ENCODE measurements at places on chromosomes 3 and 15.

DNA sequence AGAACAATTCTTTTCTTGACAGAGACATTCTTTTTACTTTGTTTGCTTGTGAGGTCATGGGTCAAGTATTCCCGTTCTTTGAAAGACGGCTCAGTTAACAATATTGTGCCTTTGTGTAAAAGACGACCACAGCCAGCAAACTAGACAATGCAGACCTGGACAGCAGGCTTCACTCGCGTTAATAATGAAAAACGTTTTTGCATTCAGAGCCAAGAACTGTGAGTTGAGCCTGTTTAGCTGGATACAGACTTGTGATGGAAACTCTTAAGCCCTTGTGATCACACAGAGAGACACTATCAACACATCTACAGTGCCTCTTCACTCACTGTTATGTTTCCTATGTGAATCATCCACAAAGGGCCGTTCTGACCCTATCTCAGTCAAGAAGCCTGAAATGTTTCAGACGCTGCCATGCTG is 37.3 kb upstream of the CMTM7 start:
- DNase-seq, result no peak

DNA sequence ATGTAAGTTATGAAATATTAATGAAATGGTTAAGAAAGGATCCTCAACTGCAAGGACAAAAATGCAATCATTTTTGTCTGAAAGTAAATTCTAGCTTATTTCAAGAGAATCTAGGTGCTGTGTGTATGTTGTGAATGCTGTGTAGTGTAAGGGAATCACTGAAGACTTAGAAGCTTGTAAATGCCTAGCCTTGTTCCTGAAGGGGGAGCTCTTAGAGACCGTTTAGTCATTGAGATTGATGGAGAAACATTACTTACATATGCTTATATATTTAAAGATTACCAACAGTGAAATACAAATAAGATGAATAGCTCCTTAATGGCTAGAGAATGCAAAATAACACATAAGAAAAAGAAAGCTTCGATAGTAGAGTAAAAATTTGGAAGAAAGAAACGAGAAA is 67.9 kb downstream of the CNTN4 start:
- no peak for DNase-seq

DNA sequence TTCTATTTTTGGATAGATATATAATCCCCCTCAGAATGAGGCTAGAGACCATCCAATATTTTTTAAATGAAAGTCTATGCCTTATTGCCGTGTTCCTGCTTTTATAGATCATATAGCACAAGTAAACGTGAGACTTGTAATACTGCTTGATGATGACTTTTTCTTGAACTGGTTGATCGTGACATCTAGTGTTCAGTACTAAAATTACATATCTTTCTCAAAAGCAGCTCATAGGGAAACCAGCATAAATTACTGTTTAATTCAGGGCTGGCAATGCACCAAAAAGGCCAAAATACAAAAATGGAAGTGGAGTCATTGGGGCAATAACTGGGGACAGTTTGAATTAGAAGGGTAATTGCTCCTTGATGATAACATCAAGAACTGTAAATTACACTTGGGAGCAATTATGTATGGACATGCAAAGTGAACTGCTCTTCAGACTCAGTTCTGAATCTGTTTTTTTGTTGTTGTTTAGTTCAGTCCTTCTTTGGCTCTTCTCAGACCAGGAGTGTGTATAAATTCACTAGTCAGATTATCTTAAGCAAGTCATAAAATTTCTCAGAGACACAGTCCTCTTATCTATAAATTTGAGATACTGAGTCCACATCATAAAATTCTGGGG is 325.3 kb downstream of the THSD4 start:
- no peak for DNase-seq

- DNase-seq, result no peak
Observed at GRCh38 chr3:123653221-123653682, 68.4 kb upstream of the HACD2 start.

GRCh38 chr3:43707998-43708397 is 17.3 kb downstream of the ABHD5 start:
- DNase-seq, result no peak

DNA sequence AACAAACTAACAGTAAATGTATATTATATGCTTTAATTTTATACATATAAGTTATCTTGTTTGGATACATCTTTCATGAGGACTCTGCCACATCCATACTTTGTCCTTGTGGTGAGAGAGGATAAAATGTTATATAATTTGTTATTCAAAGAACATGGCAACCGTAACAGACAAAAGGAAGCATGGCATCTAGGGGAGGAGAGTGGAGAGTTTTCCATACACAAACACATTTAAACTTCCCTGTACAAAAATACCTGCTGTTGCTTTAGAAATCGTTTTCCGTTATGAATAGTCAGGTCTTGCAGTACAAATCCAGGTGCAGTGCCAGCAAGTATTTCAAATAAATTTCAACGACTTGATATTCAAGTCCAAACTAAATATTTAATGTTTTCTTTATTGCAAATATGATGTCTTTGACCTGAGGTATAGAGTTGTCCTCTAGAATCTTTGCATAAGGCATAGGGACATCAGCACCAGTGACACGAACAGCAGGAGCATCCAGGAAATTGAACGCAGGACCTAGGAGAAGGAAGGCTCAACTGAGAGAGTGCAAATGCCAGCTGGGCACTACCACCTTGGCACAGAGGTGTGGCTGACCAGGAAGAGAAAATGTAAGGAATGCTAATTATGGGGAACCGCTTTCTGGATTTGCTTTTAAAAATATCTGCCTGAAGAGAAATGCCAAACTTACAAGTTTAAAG is 5.8 kb downstream of the PDHB start:
- no peak for DNase-seq

- DNase-seq, result no peak
Observed at GRCh38 chr3:42511201-42511600, 8.8 kb downstream of the VIPR1 start.

DNA sequence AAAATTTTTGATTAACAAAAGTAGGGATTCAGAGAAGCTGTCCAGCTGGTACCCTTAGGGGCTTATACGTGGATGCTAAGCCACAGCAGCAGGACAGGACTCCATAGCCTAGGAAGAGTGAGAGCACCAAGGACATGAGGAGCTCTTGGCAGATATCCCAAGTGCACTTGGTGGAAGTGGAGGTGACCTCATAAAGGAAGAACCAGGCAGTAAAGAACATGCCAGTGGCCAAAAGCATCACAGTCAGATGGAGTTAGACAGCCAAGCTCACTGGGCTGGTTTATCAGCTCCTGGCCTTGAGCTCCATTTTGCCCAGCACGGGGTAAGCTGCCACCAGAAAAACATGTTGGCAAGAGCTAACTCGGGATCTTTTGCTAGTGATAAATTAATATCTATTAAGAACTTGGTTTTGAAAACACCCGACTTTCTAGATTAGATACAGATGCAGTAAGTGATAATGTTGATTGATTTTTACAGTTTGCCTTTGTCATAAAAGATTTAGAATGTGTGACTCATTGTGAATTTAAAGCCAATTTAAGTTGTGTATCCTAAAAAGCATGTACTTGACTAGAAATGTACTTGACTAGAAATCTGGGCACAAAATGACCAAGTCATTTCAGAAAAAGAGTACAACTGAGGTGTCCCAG is 108.0 kb downstream of the CMSS1 start:
- DNase-seq, result no peak

- DNase-seq, result no peak
Observed at GRCh38 chr3:186985661-186986364, 55.5 kb downstream of the ST6GAL1 start.

GRCh38 chr3:17625133-17625532 is 117.3 kb downstream of the TBC1D5 start:
- no peak for DNase-seq

GRCh38 chr3:112649478-112649735 is 8.5 kb upstream of the CCDC80 start:
- no peak for DNase-seq

- no peak for DNase-seq
Observed at GRCh38 chr3:73292220-73292619, 230.8 kb downstream of the EBLN2 start.

DNA sequence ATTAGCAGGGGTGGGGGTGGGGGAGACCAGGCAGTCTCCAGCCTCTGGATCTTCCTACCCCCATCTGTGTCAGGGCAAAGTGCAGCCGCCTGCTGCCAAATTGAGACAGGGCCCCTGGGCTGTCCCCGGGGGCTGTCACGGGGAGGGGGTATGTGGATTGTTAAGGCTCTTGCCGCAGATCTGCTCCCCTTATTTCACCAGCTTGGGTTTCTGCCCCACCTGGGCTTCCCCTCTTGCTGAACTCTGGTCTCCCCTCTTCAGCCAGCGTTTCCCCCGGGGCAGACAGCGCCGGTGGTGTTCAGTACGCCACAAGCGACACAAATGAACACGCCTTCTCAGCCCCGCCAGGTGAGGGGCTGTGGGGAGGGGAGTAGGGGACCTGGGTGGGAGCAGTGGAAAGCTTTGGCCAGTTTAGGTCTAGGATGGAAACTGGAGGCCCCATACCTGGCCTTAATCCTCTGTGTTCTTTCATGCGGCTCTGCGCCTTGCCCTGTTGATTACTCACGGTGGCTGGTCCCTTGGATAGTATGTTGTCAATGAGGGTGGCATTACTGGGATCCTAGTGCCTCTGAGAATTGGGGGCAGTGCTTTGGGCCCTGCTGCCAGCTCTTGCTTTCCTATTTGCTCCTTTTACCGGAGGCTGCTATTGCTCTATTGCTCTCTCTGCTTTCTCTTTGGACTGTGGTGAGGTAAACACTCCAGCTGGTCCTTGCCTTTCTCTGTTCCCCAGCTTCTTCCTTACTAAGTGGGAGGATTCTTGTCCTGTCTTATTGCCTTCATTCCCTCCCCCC is 1.7 kb downstream of the EIF4G1 start:
- DNase-seq, result no peak

DNA sequence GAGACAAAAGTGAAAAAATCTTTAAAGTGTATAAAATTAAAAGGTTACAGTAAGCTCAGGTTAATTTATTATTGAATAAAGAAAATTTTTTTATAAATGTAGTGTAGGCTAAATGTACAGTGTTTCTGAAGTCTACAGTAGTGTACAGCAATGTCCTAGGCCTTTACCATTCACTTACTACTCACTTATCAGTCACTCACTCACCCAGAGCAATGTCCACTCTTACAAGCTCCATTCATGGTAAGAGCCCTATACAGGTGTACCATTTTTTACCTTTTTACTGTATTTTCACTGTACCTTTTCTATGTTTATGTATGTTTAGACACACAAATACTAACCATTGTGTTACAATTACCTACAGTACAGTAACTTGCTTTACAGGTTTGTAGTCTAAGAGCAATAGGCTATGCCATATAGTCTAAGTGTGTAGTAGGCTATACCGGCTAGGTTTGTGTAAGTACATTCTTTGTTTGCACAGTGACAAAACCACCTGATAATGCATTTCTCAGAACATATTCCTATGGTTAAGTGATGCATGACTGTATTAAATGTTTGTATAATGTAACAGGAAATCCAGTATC is 38.1 kb upstream of the NECTIN3 start:
- no peak for DNase-seq

DNA sequence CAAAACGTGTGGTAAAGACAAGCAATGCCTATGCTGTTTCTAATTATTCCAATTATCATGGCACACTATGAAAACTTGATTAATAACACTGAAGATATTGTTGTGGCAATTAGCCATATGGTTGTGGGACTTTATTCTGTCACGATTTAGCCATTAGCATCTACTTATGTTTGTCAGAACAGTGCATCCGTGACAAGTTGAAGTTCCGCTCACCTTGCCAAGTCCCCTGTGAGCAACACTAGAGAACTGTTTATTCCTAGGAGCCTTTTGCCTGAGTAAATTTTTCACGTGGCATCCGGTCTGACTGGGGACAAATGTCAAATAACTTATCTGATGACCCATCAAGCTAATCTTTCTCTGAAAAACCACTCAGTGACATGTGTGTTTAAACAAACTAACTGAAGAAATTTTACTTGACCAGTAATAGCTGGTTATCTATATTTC is 403.3 kb downstream of the TBC1D5 start:
- DNase-seq, result no peak

GRCh38 chr3:71560665-71561064 is 22.9 kb downstream of the FOXP1 start:
- DNase-seq, result no peak

GRCh38 chr15:85667491-85668424 is 127.0 kb downstream of the KLHL25 start:
- DNase-seq, result no peak

- DNase-seq, result no peak
Observed at GRCh38 chr3:113626503-113627371, 69.7 kb downstream of the USF3 start.

- DNase-seq, result no peak
Observed at GRCh38 chr15:54481819-54482218, 503.6 kb downstream of the UNC13C start.

DNA sequence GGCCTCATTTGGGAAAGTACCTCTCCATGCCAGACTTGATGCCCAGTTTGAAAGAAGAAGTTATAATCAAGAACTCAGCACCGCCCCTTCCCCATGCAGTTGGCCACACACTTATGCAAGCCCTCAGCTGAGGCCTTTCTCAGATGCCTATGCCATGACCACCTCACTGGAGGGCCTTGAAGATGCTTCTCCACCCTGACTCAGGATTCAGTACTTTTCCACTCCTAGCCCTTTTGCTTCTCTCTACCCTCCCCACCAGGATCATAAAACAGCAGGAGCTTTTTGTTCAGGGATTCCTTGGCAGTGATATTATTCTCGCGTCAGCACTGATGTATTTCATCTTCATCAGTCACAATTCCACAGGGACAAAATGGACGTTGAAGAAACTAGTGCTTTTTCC is 313.5 kb downstream of the PYDC2 start:
- DNase-seq, result no peak

- no peak for DNase-seq
Observed at GRCh38 chr15:51917493-51917892, 54.1 kb downstream of the LEO1 start.

- DNase-seq, result no peak
Observed at GRCh38 chr3:19769694-19770093, 164.3 kb downstream of the EFHB start.

GRCh38 chr15:53811530-53811929 is 52.1 kb upstream of the WDR72 start:
- no peak for DNase-seq
